ENCODE measurements at places on chromosomes 5 and 9.

DNA sequence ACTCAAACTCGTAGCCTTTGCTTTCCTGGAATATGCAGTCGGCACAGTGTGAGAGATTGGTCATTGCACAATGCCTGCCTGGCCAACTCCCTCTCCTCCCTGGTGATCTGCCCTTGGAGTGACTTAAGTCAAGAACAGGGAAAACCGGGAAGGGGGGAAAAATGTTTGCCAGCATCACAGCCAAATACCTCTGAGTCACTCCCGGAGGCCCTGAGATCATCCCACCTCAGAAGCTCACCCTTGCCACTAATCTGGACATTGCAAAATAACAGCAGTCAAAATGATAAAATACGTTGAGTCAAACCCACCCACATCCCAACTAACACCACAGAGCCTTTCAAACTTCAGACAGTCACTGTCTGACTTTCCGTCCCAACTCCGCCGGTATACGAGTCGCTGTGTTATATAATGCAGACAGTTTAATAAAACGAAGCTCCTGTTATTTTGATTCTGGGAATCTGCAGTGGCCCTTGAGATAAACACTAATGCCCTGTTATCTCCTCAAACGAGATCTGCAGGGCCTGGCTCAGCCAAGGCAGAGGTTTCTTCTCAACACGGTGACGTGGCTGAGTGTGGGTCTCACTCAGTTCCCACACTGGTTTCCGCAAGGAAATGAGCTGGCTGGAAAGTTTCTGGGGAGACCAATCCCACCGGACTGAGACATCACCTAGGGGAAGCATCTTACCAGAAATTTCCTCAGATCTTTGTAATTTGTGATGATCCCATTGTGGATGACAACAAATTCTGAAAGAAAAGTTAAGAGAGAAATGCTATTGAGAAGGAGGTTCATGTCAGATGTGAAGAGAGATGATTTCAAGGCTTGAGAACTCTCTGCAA is 22.1 kb downstream of the GFPT2 start:
- no peak for DNase-seq

GRCh38 chr5:132651838-132652469 is 6.0 kb upstream of the IL13 start:
- DNase-seq: no peak

GRCh38 chr5:111641533-111642233 is 115.3 kb downstream of the NREP start:
- DNase-seq: no peak

- no peak for DNase-seq
Measured at GRCh38 chr5:56512313-56512996, 279.3 kb upstream of the ANKRD55 start.

- no peak for DNase-seq
Measured at GRCh38 chr9:136806067-136806466, 1.7 kb upstream of the RABL6 start.

Data from stimulated activated CD8-positive, alpha-beta memory T cell treated with anti-CD3 and anti-CD28 coated beads, Interleukin-2, amount 100 ng/mL, for 1 hour (primary cell).